ENCODE measurements at places on chromosomes 3 and 15.

DNA sequence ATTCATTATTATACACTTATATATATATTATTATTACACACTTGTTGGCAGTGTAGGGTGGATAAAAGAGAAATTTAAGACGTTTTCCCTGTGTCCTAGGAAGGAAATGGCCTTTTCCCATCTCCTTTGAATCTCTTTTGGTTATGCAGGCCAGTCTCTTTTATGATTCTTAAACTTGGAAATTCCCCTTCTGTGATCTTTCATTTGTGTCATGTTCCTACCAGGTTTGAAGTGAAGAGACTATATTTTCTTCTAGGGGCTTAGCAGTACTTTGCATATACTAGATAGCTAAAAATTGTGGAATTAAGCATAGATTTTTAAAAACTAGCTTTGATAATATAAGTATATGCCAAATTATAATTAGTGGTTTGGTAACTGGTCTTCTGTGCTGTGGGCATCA, 58.5 kb downstream of the BBX start:
- no peak for DNase-seq

- no peak for DNase-seq
Measured at GRCh38 chr3:25592510-25592968, 72.2 kb downstream of the TOP2B start.

DNA sequence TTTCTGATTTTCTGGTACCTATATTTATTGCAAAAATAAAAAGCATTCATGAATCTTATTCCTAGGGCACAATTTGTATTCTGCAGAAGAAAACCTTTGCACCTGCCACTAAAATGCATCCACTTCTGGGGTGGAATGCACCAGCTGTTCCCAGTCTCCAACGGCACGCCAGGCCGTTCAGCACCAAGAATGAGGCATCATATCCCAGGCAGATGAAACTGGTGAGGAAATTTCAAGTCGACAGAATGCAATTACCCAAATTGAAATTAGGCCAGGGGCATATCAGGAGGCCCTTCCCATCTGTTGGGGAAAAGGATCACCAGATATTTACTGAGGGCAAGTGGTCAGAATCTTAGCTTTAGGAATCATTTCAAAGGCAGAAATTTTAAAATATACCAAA, 13.6 kb upstream of the RBMS3 start:
- no peak for DNase-seq

DNA sequence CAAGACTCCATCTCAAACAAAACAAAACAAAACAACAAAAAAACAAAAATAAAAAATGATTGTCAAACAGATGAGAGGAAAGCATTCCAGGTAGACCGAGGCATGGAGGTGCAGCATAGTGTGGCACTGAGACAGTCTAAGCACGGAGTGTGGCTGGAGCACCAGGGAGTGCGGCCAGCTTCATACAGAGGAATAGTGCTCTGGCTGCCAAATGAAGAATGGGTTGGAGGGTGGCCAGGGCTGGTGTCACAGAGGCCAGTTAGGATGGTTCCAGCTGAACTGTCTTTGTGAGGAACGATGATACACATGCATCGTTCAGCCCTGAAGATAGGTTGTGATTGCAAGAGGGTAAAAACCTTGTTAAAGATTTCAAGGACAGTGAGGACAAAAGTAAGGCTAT, 28.3 kb downstream of the MITF start:
- no peak for DNase-seq

DNA sequence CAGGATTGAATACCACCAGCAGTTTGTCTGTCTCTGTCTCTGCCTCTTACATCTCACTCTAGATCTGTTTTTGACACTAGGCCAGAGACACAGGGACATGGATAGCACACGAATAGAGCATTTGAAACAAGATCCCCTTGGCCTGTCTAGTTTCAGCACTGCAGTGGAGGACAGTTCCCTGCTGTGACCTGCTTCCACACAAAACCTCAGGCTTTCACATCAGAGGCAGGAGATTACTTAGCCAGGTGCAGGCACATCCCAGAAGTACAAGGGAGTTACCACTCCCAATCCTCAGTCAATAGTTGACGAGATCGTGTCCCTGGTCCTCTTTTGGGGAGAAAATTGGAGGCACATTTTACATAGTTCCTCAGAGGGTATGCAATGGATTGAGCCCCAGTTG, 34.0 kb upstream of the CCK start:
- DNase-seq = peak; percentile 14

GRCh38 chr3:115652738-115653137, 29.4 kb downstream of the GAP43 start:
- DNase-seq = no peak

- no peak for DNase-seq
Measured at GRCh38 chr3:125110876-125111480, 55.2 kb upstream of the HEG1 start.

DNA sequence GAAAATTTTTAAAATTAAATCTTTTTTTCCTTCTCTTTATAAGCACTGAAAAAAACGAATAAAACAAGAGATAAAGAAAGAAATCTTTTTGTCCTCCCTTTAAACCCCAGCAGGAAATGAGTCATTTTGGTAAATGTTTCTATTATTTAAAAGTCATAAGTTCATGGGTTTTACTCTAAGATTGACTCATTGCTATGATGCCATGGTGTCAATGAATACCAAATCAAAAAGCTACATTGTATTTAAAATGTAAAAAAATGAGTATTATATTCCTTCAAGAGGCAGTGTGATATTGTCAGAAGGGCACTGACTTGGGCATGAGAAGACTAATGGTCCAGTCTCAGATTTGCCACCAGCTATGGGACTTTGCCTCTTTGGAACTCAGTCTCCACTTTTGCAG, 303.4 kb upstream of the DNAJC19 start:
- DNase-seq = no peak

GRCh38 chr3:142952272-142953193, 10.9 kb downstream of the PAQR9 start:
- DNase-seq = no peak

DNA sequence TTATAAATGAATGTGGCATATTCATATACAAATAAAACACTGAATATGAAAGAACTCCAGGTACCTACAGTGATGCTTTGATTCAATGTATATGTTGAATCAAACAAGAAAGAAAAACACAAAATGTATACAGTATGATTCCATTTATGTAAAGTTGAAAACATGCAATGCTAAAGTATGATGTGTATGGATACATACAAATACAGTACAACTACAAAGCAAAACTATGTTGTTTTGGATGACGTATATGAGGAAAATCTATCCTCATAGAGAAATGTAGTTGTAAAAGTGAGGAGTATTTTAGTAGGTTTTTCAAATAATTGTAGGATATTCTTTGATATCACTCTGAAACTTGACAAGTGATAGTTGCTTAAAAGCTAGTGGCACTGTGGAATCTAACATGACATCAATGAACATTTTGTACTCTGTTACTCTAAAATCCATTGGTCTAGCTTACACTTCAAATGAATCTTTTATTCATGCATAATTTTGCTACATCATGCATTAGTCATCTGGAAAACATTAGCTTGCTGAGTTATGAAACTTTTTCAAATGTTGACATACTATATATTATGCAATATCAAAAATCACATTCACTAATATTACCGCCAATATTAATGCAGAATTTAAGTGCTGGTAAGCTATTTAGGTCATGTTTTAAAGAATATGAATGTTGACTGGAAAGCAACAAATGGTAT, 278.1 kb upstream of the CHRNA7 start:
- no peak for DNase-seq

GRCh38 chr3:104738271-104738670, 628.4 kb upstream of the ALCAM start:
- no peak for DNase-seq

- DNase-seq = no peak
Measured at GRCh38 chr3:169676925-169677537, 13.5 kb upstream of the MECOM start.

GRCh38 chr3:150751781-150752263, 11.1 kb downstream of the SIAH2 start:
- DNase-seq = no peak

DNA sequence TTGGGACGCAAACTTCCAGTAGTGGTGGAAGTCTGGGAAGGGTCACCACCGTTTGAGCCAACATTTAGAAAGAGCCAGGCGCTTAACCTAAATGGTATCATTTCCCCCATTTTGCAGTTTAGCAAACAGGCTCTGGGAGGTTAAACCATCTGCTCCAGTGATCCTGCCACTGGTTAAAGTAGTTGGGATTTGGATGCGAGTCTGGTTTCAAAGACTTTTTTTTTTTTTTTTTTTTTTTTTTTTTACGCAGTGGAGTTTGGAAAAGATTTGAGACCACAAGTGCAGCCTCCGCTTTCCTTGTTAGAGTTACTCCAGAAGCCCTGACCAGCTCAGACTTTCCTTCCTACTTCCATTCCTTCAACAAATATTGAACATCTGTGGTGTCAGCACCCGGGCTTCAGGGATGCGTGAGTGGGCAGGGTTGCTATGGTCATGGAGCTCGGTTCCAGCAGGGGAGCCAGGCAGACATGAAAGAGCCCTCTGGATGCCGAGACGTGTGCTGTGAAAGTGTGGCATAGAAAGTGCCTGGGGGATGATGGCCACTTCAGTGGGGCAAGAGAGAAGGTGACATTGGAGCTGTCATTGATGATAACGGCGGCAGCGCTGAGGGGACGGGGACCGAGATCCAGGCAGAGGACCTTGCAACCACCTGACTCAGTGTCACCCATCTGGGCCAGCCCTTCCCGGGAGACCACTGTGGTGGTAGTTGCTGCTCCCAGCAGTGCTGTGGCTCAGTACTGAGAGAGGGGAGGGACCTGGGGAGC, 1.1 kb upstream of the RNU6-1 start:
- no peak for DNase-seq

DNA sequence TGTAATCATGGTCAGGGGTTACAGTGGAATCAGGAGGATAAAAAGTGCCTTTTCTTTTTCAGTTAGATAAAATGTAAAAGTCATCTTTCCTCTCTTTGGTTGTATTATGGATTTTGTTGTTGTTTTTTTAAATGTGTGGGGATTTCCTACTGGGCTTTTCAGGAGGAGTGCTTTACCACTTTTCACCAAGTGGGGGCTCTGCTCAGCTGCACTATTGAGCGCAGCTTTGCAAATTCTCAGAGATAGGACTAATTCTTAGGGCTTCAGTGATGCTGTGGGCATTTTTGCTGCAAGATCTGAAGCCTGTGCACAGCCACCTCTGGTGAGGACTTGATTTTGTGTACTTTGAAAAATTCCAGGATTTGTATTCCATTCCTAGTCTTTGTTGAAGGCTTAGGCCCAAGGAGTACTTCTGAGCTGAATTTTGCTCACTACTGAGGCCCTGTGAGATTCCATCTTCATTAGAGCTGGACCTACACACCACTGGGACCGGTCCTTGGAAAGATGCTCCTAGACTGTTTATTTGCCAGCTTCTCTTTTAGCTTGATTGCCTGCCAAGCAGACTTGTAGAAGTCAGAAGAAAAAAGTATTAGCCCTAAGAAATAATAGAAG, 7.5 kb downstream of the GNB5 start:
- DNase-seq = no peak

DNA sequence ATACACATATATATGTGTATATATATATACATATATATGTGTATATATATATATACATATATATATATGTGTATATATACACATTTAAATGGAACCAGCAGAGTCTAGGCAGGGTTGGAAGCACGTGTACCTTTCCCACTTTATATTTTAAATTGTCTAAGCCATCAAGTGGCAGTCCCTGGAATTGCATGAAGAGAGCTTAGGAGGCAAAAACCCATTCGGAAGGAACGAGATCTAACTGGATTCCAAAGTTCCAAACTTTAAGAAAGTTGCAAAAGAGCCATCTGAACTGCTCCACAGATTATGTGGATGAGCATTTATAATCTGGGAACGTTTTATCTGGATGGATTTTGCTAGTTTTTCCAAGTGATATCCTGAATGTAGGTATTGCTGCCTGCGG, 186.5 kb downstream of the FOXP1 start:
- no peak for DNase-seq

DNA sequence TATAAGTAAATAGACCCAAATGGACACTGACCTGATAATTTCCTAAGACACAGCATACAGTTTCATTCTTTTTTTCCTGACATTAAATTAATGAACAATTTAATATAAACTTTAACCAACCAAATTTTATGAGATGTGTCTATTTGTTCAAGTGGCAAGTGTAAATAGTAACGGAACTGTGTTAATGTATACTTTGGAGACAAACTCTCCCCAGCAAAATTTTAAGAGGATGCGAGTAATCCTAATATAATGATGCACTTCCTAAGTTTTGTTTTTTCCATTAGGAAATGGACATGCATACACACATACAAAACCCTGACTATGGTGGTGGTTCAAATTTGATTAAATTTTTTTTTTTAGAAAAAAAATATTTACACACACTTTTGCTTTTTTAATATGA, 38.5 kb upstream of the MYH15 start:
- no peak for DNase-seq

DNA sequence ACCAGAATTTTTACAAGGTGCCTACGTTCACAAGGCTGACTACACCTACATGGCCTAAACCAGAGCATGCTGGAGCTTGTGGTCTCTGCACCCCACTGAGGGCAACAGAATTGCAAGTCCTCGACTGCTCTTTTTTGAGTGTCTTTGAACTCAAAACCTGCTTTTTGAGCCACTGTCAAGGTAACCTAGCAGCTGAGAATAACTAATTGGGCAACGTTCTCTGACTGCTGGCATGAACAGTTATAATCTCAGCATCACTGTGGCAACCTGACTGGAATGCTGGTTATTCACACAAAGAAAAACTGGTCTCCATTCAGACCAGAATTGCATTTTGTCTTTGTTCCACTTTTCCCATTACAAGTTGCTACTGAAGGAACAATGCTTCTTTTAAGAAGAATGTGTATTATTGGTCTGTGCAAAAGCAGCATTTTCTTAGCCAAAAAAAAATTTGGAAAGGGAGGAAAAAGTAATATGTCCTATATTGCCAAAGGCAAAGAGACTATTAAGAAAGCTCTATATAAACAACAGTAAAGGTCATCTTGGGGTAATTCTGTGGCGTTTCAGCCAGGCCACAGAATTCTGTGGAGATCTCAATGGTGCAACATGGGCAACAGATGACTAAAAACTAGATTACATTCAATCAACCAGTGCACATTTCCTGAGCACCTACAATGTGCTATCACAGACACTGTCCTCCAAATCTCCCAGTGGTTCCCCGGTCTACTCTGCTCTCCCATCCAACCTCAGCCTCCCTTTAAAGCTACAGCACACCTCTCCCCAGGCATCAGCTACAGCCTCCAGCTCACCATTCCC, 76.8 kb downstream of the TNIK start:
- no peak for DNase-seq

- no peak for DNase-seq
Measured at GRCh38 chr3:17074559-17074958, 189.8 kb downstream of the PLCL2 start.

DNA sequence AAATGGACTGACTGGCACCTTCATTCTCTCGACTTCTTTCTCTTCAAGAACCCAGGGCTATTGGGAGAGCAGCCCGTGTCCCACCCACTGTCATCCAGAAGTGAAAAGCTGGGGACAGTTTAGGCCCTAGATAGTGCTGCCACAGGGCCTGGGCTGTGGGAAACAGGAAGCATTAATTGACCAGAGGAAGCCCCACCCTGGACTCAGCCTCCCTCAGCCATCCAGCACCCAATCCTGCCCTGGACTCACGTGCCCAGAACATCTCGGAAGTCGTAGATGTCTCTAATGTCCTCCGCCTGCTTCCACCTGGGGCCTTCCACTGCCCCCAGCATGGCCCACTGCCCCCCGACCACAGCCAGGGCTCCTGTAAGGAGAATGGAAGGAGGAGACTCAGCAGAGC, 2.3 kb downstream of the CAMK1 start:
- DNase-seq = no peak
